Activated CD4-positive, alpha-beta memory T cell treated with anti-CD3 and anti-CD28 coated beads, Interleukin-2, amount 10 ng/mL, durations not matched to agents 7 days and 5 days (primary cell): ENCODE measurements at places on chromosomes 5 and 9. TPM values are rescaled to one million over a fixed set of nuclear protein-coding genes. Genes with fewer than 3 reads are reported as not detected.

The SAXO1 gene
- total RNA-seq: not detected

The IFNW1 gene
- not detected for total RNA-seq

The DENND1A gene
- 14.8 TPM for total RNA-seq

The C9 gene
- total RNA-seq: not detected

The NUTM2F gene
- not detected for total RNA-seq
